ENCODE measurements at places on chromosomes 1 and 21.

DNA sequence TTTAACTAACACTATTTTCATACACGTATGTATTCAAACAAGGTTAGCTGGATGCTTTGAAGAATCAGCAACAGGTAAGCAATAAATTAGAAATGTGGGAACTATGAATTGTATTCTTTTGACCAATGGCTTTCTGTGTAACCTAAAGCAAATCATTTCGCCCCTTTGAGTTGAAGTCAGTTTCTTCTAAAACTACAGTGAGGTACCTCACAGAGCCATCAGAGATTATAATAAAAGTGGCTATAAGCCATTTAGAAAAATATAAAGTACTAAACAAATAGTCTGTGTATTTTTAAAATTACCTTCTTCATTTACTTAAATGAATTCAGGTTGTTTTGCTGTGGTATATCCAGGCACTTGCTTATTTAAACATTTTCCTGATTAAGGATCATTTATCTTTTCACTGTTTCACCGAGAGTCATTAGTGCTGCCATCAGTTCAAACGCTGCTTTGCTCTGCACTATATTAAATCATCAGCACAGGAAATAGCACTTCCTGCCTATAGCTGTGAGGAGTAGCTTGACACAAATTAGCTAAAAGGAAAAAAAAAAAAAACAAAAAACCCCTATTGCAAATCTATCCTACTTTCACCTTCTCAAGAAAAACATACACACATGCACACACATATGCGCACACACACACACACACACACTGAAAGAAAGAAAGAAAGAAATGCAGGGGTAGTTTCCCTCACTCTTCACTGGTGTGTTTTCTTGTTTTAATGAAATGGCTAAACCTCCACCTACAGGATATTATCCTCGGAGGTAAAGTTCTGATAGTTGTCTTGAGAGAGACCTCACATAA is 39.8 kb upstream of the C1orf105 start:
- DNase-seq: peak; percentile 82

DNA sequence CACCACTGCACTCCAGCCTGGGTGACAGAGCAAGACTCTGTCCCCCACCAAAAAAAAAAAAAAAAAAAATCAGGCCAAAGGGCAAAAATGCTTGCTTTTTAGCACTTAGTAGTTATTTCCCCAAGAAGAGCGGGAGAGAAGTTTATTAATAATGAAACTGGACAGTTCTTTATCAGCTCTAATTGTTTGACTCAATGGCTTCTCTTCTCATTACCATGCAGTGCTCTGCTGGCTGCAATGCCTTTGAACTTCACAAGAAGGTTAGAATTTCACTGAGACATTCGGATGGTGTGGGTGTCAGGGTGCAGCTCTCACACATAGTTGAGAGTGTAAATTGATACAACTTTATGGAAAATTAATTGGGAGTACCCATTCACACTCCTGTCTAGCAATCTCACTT is 63.7 kb downstream of the EDARADD start:
- no peak for DNase-seq

DNA sequence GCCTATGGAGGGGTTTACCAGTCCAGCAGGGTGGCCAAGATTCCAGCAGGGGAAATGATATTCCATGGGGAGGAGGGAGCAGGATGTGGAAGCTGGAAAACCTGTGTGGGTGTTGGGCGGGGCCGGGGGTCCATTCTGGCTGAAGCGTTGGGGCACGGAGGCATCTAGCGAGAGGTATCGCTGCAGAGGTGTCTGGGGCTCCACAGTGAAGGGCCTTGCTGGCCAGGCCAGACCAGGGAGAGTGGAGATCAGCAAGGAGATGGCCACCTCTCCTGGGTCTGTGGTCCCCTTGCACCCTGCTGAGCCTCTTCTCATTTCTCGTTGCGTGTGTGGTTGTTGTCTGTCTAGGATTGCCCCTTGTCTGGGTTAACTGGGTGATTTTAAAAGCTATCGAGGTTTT is 6.2 kb downstream of the COQ8A start:
- no peak for DNase-seq

DNA sequence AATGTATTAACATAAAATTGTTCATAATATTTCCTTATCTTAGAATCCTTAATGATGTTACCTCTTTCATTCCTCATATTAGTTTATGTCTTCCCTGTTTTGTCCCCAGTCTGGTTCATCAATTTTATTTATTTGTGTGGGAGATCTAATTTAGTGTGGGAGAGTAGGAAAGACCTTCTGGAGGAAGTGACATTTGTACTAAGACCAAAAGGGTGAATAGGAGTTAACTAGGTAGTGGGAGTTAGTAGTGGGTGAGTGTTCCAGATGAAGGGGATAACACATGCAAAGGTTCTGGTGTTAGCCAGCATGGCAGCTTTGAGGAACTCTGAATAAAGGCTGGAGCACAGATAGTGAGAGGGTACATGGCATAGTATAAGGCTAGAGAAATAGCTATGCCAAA is 21.4 kb downstream of the RASAL2 start:
- no peak for DNase-seq

DNA sequence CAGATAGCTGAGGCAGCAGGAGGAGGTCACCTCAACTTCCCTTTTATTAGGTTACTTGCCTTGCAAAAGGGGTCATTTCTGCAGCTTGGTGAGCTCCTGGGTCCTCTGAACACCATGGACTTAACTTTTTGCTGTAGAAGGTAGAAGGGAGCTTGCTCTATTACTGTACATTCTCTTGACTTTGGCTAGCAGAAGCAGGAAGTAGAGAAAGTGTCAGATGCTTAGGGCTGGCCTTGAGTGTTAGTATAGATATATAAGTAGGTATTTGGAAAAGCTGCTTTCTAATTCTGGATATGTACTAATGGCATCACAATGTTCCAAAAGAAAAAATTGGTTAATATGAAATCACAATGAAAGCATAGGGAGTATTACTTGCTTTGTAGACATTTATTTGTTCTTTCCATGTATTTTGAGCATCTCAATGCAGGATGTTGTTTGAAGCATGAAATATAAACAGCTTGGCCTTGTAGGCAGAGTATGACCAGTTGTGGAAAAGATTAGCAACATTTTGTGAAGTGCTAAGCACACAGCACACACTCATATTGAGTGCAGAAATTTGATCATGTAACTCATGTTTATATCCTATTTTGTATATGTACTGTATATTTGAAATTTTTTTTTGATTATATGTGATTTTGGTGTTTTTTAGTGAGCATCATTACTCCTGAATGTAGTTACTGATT is 108.8 kb downstream of the DYRK1A start:
- no peak for DNase-seq

GRCh38 chr1:25787760-25788166 is 12.2 kb upstream of the SELENON start:
- no peak for DNase-seq

- no peak for DNase-seq
Measured at GRCh38 chr1:96710708-96711477, 10.7 kb upstream of the PTBP2 start.

DNA sequence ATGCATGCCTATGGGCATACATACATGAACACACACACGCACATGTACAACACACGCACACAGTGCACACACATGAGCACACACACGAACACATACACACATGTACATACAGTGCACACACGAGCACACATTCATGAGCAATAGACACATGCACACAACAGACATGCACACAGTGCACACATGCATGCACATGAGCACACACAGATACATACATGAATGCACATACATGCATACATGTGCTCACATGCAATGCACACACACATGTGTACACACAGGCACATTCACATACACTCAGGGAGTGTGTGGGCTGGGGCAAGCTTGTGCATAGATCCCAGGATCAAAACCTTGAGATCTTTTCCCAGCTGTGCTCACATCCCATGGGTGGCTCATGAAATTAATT is 18.9 kb downstream of the CRYAA start:
- no peak for DNase-seq

DNA sequence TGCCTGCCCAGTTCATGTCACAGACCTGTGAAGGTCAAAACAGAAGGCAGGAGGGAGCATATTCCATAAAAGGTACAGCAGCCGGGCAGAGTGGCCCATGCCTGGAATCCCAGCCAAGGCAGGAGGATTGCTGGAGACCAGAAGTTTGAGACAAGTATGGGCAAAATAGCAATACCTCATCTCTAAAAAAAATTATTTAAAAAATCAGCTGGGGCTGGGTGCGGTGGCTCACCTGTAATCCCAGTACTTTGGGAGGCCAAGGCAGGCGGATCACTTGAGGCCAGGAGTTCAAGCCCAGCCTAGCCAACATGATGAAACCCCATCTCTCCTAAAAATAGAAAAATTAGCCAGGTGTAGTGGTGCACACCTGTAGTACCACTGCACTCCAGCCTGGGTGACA is 64.5 kb downstream of the RUNX3 start:
- DNase-seq: no peak

- DNase-seq: no peak
Measured at GRCh38 chr1:21914880-21915640, 22.1 kb downstream of the HSPG2 start.

GRCh38 chr1:208979776-208980175 is 603.7 kb upstream of the CAMK1G start:
- no peak for DNase-seq

DNA sequence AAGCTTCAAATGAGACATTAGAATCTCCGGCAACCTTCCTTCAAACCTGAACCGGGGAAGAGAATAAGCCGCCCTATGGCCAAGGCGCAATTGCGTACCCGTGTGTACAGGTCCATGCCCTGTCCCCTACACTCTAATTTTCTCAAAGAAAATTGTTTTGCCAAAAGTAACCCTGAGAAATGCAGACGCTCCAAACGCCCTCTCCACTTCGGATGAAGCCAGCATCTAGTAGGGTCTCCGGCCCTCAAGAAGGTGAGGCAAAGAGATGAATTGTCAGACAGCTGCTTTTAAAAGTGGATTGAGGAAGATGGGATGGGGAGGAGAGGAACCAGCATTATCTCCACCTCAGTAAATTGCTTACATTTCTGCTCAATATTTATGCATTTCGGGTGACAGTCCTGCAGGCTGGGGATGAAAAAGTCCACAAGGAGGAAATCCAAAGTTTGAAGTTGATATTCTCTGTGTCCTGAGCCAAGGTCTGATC is 630 bp upstream of the LHX9 start:
- no peak for DNase-seq

DNA sequence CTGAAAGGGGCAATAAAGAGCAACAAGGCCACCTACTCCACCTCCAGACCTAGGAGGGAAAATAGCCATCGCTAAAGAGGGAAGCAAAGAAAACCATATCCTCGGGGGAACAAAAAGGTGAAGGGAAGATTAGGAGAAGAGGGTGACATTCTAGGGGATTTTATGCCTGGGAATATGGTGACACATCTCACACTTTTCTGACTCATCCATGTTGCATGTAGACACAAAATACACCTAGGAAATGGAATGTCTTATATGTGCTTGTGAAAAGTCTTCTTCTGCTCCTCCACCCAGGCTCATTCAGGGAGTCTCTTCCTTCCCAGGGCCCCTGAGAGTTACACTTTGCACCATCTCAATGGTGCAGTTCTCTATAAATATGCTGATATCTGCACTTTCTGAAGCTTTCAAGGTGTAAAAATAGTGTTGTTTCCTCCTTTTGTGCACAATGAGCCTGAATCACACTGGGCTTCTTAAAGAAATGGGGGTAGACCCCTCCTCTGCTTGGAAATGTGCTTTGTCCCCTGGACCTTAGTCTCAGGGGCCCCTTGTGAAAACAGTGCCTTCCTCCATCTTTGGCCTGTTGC is 195.9 kb downstream of the CYYR1 start:
- no peak for DNase-seq

DNA sequence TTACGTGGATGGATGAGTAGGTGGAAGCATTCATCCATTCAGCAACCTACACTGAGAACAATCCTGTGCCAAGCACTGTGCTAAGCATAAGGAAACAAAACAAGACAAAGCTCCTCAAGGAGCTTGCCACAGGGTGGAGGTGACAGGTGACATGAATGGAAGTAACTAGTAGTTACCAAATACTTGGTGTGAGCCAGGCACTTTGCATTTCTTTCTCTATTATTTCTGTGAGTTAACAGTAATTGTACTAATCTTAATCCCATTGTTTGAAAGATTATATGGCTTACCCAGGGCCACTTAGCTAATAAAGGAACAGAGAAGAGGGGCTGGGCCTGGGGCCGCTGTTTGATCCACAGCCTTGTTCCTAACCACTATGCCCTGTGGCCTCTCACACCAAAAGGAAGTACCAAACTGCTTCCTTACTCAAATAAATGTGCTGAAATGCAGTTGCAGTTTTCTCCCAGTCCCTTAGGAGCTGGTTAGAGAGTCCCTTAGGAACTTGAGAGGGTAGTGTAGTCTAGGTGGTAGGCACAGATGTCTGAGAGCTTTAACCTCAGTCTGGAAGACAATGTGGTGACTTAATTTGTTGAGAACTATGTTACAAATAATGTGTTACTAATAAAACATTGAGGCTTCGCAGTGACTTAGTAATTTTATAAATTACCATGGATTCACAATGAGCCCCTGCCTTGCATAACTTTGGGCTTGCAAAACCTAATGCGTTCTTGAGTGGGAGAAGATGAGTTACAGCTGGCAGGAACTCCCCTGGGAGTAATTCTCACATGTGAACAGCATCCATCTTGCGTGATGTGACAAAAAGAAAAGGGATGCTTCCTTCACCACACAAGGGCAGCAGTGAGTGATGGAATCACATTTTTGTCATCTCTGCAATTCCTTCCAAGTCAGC is 69.8 kb downstream of the MPZL1 start:
- DNase-seq: no peak

DNA sequence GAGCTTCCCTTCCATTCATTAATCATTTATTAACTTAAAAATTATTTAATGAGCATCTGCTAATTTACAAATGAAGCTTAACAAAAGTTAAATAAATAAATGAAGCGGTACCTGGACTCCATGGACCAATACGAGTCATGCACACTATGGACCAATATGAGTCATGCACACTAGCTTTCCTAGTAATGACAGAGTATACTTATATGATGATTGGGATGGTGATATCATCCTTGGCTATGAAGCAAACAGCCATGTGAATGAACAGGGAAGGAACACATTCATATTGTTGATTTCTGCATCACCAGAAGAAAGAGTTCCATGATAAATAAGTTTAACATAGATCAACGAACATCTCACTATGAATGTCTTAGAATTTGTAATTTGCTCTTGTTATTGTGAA is 109.9 kb downstream of the SPAG17 start:
- no peak for DNase-seq

DNA sequence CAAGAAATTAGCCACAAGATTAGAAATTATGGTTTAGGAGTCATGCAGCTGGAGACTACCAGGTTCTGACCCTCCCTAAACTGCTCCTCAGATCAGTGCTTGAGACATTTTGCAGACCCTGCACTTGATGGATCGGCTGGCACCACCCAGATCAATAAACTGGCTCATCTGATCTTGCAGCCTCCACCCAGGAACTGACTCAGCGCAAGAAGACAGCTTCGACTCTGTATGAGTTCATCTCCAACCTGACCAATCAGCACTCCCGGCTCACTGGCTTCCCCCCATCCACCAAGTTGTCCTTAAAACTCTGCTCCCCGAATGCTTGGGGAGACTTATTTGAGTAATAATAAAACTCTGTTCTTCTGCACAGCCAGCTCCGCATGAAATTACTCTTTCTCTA is 40.0 kb downstream of the L1TD1 start:
- no peak for DNase-seq
